DMS79 (cell line): ENCODE measurements at places on chromosomes 12 and 14.

DNA sequence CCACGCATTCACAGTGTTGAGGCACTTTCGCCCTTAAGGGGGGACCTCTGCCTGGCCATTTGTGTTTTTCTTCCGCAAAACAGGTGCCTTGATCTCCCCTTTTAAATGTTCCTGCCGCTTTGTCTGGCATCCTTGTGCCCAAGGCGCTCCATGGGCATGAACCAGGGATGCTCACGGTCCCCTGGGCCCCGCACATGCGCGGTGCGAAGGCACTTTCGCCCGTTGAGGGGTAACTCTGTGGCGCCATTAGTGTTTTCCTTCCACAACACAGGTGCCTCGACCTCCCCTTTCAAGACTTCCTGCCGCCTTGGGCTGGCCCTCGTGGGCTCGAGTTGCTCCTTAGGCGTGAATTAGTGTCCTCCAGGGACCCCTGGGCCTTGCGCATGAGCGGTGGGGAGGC, 335.5 kb downstream of the ALG10 start:
- no peak for DNase-seq

- DNase-seq: peak; percentile 30
Observed at GRCh38 chr14:90398315-90398839, 1.5 kb downstream of the CALM1 start.

DNA sequence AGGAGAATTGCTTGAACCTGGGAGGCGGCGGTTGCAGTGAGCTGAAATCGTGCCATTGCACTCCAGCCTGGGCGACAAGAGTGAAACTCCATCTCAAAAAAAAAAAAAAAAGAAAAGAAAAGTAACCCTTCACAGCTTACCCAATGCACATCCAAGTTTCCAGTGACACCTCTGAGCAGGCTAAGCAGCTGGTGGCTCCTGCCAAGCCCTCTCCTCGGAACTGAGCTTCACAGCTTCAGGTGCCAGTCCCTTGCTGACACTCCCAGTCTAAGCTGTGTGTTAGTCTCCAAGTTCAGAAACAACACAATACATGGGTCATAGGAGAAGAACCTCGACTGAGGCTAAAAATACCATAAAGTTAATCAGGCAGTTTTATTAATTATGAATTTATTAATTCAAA, 7.9 kb downstream of the CD9 start:
- no peak for DNase-seq

DNA sequence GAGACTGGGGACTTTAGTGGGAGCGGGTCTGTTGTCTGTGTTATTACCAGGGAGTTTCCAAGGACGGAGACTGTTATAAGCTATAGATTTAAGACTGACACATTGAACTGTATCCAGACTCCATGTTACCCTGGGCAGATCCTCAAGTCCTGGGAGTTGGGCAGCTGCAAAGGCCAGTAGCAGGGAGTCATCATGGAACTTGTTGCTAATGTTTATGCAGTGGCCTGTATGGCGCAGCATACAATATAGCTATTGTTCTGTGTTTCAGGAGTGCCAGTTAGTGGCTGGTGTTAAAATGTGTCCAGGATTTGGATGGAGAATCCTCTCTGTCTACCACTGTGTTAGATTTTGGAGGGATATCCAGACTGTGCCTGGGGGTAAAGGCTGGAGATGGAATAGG, 31.7 kb downstream of the SMOC1 start:
- DNase-seq: no peak

GRCh38 chr14:72722201-72722785, 171.6 kb downstream of the DPF3 start:
- no peak for DNase-seq

DNA sequence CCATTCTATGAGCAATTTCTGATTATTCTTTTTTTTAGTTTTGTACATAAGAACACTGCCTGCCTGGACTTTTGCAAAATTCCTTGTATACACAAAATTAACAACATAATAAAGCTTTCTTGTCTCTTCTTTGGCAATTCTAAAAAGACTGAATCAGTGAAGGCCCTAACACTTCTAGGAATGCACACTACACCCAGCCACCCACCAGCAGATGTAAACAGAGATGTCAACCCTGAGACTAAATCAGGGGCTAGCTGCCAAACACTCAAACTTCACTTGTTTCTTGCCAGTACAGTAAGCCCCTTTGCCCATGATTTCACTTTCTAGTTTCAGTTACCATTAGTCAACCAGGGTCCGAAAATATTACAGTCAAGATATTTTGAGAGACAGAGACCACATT, 15.5 kb downstream of the DCAF5 start:
- DNase-seq: no peak

GRCh38 chr14:95527387-95528002, 7.4 kb upstream of the GLRX5 start:
- DNase-seq: no peak

GRCh38 chr14:65179918-65180724, 77.8 kb upstream of the MAX start:
- no peak for DNase-seq

DNA sequence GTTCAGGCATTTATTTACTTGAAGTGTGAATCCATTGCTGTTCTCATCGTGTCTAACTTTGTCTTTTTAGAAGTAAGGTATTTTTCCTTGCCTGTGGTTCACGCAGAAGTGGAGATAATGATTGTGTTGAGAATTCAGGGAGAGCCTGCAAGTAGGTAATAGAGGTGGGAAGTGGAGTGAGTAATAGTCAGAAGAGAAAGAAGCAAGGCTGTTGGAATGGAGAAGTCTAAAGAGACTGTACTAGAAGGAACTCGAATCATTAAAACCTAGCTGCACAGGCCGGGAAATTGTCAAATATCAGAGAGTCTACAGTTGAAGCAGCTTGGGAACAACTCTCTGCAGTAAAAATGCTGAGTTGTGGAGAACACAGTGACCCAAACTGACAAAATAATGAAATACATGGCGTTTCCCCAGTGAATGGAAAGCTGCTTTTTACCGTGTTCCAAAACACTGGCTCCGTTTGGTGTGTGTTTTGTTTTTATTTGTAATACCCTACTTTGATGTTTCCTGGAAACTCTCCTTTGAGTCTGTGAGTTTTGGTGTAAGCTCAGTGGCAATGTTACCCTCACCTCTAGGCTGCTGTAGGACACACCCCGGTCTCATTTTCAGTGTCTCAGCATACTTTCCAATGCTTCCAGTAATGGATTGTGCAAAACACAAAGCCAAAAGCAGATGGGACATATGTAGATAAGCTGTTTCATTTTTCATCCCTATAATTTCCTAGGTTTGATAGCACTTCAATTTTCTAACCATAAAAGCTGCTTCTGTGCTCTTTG, 146.6 kb downstream of the CRADD start:
- no peak for DNase-seq

DNA sequence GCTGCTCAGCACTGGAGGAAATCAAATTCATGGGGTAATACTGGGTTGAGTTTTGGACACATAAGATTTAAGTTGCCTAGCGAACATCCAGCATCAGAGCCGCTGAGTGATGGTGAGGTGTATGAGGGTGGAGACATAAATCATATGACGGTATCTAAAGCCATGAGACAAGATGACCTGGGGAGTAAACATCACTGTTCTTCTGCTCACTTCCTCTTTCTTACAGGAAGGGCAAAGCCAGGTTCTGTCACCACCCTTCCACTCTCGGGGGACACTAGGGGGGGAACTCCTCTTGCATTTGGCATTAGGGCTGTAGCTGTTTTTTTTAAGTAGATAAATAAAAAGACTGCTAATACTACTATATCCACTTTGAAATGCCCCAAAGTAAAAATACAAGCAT, 24.0 kb downstream of the PRDM4 start:
- DNase-seq: no peak

DNA sequence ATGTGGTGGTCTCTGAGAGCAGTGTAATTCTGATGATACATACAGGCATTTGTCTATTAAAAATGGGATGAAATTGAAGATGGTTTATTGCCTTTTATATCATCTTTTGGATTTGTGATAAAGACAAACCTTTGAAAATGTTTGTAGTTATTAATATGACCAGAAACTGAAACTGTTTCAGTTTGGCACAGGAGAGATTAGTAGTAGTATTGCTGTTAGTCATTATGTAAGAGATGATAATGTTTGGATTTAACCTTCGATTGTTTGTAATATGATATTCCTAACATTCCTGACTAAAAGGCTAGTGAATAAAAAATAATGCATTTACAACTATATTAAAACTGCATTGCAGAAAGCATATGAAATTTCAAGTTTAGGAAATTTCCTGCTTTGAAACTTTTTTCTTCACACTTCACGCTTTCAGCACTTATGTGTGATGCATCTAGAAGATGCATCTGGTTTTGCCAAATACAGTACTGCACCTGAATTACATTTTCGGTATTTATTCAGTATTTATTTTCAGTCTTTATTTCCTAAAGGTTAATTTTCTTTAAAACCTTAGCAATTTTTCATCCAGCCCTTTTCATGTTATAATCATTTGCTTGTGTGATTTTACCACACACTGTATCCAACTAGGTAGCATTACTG, 25.5 kb downstream of the ADIPOR2 start:
- no peak for DNase-seq

- DNase-seq: no peak
Observed at GRCh38 chr12:71763677-71764379, 9.2 kb downstream of the RAB21 start.

- no peak for DNase-seq
Observed at GRCh38 chr12:92566448-92567019, 136.3 kb upstream of the PLEKHG7 start.

DNA sequence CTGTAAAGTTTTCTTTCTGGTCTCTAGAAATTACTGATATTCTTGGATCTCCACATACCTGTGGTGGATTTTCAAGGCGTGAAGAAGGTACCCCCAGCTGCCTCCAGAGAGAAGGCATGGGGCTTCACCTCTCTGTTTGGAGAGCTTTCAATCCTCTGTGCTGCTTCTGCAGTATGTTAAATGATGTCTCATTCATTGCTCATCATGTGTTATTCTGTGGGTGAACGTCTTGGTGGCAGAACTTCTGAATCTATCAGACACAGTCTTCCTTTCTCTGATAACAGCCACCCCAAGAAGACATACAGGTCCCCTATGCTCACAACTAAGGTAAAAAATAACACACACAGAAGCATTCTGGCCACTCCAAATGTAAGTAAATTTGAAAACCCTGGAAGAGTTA, 221.3 kb upstream of the TMEM260 start:
- no peak for DNase-seq

GRCh38 chr14:97771340-97772045, 974.3 kb downstream of the VRK1 start:
- DNase-seq: no peak

DNA sequence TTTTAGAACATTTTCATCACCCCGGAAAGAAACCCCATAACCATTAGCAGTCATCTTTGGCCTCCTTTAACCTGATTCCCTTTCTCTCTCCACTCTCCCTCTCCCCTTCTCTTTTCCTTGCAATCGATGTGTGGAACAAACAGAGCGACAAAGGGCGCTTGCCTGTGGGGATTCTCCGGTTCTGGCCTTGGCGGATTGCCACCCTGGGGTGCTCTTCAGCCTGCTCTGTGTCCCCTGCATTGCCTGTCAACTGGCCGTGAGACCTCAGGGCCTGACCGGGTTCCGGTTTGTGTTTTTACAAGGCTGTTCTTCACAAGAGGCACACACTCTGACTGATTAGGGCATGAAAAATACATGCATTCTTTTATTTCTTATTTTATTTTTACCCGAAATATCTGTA, 27.8 kb downstream of the LRTM2 start:
- no peak for DNase-seq

DNA sequence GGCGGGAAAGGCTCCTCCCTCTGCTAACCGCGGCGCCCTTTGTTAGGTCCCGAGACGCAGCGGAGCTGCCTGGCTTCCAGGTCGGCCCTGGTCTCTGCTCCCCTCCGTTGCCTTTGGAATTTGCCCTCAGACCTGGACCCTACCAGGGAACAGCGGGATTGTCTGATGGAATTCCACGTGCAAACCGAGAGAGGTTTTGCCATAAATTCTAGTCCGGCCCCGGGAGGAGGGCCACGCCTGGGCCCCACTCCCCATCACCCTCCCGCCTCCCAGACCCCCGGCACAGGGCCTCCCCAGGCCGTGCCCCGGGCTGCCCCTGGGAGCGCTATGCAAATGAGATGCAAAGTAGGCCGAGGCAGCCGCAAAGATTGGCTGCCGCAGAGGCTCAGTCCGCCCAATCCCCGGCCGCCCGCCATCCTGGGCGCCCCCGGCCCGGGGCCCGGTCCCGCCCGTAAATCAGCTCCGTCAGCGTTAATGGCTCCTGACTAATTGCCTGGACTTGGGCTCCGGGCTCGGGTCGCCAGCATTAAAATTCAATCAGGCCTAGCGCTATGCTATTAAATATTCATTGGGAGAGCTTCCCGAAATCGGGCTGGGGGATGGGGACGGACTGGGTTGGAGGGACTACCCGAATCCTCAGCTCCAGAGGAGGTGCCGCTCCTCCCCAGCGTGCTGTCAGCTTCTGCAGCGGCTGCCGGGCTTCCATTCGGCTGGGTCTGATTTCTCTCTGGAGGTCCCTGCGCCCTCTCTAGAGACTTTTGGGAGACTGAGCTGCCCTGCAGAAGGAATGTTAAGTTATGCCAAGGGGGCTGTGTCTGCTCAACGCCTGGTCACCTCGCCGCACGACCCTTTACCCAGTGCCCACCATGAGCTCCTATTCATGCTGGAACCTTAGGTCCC, 15.7 kb upstream of the FIGNL2 start:
- peak; percentile 46 for DNase-seq

- no peak for DNase-seq
Observed at GRCh38 chr14:97571866-97572555, 774.8 kb downstream of the VRK1 start.

- peak; percentile 89 for DNase-seq
Observed at GRCh38 chr12:1690578-1691122, at the start of gene ADIPOR2. Gene ADIPOR2 (plus strand): TSS chr12:1691070. CDS start chr12:1754344, 63,274 bp downstream.

GRCh38 chr12:109331301-109331952, 16.3 kb upstream of the MYO1H start:
- no peak for DNase-seq

- no peak for DNase-seq
Observed at GRCh38 chr12:49767333-49767732, 26.0 kb downstream of the TMBIM6 start.

- DNase-seq: no peak
Observed at GRCh38 chr14:23704890-23705289, 68.7 kb downstream of the DHRS2 start.

GRCh38 chr12:68565391-68565903, 45.3 kb upstream of the RAP1B start:
- no peak for DNase-seq

DNA sequence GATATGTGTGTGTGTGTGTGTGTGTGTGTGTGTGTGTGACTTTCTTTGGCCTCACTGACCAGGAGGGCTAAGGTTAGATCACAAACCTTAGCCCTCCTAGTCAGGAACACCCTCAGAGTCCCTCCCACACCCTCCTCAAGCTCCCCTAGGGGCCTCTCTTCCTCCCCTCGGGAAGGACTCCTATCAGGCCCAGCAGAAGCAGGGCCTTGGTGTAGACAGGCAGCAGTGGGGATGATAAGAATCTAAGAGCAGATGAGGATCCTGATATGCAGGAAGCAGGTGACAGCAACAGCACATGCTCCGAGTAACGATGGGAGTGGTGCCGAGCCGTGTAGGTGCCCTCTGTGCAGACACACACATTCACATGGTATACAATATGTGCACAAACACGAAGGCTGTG, 20.7 kb downstream of the PLEK2 start:
- no peak for DNase-seq

- DNase-seq: peak; percentile 58
Observed at GRCh38 chr12:52561880-52562449, 9.0 kb upstream of the KRT71 start.
